ENCODE measurements at places on chromosomes 11 and 22. TPM values are rescaled to one million over a fixed set of nuclear protein-coding genes. Genes with fewer than 3 reads are reported as not detected.

- DNase-seq: no peak
These were observed 118.5 kb upstream of the LDLRAD3 start for GRCh38 chr11:35825386-35825785.

GRCh38 chr22:31630331-31631329 is 31.4 kb downstream of the PISD start:
- peak; percentile 72 for DNase-seq

GRCh38 chr11:69007975-69008381 is 5.1 kb downstream of the MRGPRF start:
- DNase-seq: peak; percentile 33

ISX gene
- total RNA-seq: not detected

GRCh38 chr11:83471831-83472727 is 185.9 kb upstream of the CCDC90B start:
- DNase-seq: no peak

- no peak for DNase-seq
These were observed 7.0 kb downstream of the SERHL2 start for GRCh38 chr22:42560781-42561180.

DNA sequence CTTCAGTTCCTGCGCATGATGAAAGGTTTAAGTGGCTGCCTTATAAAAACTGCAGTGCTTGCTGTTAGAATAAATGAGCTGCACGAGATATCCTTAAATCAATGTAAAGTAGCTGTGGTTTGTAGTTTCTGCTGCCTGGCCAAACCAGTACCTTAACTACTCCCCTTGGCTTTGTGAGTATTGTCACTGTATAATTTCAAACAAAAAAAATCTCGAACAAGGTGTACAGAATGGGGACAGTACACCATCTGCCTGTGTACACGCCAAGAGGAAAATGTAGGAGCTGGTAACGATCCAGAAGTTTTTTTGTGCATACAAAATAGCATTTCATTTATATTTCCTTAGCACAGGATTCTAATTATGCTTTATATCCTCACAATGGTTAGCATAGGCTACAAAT is 20.6 kb upstream of the NDUFC2 start:
- no peak for DNase-seq

DNA sequence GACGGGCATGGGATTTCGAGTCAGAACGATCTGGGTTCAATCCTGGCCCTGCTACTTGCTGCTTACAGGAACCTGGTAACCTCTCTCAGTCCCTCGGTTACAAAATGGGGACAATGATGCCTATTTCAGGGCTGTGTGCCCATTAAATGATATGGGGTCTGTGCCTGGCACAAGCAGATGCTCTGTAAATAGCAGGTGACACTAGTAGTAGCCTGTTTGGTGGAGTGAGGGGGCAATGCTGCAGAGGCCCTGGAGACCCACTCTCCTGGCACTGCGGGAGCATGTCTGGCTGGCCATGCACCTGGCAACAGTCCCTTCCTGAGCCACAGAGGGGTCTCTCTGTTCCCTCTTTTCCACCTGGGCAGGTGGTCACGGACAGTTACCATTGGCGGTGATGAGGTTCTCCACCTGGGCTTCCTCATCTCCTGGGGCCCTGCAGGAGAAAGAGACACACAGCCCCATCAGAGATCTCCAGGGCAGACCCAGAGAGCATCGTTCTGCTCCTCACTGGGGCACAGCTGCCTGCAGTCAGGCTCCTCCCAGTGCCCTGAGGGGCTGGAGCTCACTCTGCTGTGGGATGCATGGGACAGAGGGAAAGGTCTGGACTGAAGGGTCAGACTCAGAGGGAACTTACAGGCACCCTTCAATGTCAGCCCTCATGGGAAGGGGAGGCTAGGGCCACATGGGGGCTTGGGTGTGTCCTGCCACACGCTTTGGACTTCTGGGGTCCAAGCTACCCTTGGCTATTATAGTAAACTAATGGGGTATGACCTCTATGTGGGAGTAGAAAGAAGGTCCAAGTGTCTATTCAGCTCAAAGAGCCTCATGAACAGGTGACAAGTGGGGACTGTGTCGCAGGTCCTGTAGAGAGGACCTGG is 15.6 kb upstream of the FXYD2 start:
- no peak for DNase-seq

- DNase-seq: no peak
These were observed 153.1 kb downstream of the DDX10 start for GRCh38 chr11:108817976-108818375.

DNA sequence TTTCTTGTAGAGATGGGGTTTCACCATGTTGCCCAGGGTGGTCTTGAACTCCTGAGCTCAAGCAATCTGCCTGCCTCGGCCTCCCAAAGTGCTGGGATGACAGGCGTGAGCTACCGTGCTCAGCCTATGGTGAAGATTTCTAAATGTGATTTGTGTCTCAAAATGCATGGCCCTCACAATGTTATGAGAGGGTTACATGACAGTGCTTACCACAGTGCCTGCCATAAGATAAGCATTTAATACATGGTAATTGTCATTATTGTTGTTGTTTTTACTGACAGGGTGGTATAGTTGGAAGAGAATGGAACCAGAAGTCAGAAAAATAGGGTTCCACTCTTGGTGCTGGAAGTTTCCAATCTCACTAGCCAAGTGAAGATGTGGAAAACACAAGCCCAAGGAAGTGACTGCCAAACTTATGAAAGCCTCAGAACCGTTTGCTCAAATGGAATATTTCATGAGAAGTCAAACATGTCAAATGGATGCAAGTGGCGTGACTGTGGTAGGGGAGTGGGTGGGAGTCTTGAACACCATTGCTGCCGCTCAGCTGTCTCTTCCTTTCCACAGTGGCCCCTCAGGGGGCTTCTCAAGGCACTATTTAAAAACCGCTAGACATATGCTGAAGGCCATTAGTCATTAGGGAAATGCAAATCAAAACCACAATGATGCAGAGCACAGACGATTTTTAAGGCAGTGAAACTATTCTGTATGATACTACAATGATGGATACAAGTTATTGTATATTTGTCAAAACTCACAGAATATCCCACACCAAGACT is 29.1 kb upstream of the LMO2 start:
- DNase-seq: peak; percentile 74

ANO1 gene
- total RNA-seq: 0.26 TPM

DNA sequence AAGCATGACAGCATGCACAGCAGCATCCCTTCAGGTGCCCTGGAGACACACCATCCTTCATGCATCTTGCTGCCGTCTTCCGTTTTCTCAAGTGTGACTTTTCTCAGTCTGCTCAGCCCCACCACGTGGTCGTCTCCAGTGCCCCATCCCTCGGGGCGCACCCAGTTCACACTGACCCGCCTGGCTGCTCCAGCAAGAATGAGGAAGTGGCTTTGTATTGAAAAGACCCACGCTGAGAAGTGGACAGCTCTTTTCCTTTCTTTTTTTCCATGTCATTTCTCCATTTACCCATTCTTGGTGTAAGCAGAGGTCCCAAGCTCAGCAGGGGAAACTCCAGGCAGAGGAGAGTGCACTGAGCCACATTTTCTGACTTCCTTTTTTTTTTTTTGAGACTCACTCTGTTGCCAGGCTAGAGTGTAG is 14.5 kb downstream of the SERPINH1 start:
- peak; percentile 79 for DNase-seq

LARGE2 gene
- total RNA-seq: not detected

GRCh38 chr22:49815641-49816091 is 12.0 kb downstream of the BRD1 start:
- no peak for DNase-seq

DNA sequence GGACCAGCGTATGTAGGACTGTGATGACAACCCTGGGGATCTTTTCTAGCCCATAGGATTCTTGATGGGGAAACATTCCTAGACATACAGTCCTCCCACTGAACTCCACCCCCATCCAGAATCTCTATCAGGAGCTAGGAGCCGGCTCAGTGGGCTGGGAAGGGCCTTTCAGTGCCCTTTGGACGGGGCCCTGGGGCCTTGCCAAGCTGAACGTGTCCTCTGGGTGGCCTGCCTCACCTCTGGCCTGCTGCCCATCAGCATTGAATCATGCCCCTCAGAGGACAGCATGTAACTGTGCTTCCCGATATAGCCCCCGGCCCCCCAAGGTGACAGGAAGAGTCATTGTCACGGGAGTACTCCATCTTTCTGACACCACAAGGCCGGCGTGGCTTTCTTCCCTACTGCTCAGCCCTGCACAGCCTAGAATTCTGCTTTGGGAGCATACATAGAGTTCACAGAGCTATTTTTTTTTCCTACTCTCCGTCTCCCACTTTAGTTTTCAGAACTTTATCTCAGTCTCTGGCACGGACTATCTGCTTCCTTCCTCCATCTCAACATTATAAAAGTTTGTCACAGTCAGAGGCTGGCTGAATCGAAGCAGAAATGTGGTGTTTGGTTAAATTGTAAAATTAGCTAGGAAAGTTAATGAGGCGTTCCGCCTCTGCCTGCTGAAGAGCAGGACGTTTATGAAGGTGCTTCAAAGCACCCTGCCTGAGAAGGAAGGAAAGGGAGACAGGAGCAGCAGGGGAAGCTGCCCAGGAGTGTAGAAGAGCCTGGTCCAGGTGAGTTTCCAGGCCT is 111.9 kb downstream of the ZBTB16 start:
- DNase-seq: peak; percentile 87

TIMP3 gene
- total RNA-seq: 145 TPM

GRCh38 chr11:65713212-65713969 is 1.3 kb downstream of the KAT5 start:
- DNase-seq: no peak

DNA sequence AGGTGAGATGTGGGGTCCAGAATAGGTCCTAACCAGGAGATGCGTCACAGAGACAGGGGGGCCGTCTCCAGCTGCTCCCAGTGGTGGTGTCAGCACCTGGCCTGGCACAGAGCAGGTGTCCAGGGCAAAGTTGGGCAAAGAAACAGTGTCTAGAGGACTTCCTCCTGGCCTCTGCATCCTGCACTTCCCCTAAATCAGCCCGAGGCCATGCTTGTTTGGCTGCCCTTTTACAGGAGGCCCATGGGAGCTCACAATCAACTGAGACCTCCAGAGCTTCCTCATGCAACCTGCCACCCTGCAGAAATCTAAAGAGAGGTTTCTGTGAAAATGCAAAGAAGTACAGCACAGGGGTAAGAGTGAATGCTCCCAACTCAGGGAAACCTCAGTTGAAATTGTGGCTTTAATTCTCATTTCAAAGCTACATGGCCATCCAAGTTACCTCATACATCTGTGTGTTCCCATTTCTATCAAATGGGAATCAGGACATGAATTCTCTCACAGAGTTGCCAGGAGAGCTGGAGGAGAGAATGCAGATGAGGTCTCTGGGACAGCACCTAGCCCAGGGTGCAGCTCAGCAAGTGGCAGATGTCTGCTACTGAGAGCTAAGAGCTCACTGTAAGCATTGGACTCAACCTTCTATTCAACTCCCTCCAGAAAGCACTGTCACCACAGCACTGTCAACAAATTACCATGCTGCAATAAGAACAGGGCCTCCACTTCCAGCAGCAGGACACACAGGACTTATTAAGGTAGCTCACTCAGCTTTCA is 32.6 kb downstream of the TCIRG1 start:
- no peak for DNase-seq

GRCh38 chr11:84930863-84931262 is 696.3 kb downstream of the DLG2 start:
- no peak for DNase-seq

GRCh38 chr11:62542750-62543567 is 3.6 kb downstream of the AHNAK start:
- DNase-seq: peak; percentile 81

GRCh38 chr11:5303626-5304025 is 1.9 kb upstream of the OR51B4 start:
- no peak for DNase-seq

DNA sequence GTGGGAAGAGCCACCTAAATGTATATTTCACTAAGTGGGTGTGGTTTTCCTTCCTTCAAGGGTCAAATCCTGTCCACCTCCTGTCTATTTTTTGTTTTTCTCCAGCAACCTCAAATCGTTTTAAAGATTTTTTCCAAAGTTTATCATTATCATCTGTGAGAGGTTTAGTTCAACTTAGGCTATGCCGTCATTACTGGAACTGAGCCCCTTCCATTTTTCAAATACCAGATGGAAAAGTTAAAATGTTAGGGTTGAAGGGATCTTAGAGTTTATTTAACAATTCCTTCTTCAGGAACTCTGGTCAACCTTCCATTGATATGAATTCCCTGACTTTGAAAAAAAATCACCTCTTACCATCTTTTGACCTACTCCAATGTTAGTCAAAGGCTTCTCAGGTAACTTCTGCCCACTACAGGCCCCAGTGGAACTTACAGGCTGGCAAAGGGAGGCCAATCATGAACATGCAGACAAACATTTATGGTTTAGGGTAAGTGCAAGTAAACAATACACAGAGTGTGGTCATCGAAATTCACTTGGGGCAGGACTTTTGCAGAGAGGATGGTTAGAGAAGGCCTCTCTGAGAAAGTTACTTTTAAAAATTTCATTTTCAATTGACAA is 45.2 kb downstream of the SYN3 start:
- no peak for DNase-seq

DNA sequence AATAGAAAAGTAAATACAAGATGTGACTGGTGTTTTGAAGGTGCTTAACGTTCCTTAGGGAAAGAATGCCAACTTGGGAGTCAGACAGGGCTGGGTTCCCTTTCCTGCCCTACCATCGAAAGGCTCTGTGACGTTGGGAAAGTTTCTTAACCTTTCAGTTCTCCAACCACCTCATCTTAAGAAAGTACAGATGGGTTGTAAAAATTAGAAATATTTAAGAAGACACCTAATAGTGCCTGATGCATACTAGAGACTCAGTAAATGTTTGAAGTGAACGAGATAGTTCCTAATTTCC is 1.1 kb downstream of the GTPBP1 start:
- no peak for DNase-seq

DNA sequence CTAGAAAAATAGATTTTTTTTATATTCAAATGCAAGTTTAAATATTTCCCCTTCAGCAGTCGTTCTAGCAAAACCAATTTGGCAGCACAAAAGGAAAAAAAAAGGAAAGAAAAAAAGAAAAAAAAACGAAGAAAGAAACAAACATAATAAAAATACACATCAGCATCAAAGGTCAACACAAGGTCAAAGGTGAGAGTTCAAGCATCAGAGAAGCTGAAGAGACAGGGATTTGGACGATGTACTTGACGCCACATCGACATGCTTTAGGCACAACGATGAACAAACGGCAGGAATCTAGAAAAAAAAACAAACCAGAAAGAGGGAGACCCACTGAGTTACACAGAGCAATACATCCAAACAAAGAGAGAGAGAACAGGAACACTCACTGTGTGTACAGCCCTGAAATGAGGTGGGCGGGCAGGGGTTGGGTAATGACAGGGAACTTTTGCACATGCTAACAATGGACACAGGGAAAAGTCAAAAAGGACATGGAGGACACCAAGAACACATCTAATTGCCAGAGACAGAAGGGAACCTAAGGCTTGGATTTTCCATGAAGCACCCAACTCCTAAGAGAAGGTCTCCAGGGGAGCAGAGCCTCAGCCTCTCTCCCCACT is 19.8 kb upstream of the RAPSN start:
- DNase-seq: peak; percentile 5
